Osteocyte (in vitro differentiated cells): ENCODE measurements at places on chromosomes 4 and X. TPM values are rescaled to one million over a fixed set of nuclear protein-coding genes. Genes with fewer than 3 reads are reported as not detected.

CCDC158 gene
- total RNA-seq = not detected in 2 replicates

DNA sequence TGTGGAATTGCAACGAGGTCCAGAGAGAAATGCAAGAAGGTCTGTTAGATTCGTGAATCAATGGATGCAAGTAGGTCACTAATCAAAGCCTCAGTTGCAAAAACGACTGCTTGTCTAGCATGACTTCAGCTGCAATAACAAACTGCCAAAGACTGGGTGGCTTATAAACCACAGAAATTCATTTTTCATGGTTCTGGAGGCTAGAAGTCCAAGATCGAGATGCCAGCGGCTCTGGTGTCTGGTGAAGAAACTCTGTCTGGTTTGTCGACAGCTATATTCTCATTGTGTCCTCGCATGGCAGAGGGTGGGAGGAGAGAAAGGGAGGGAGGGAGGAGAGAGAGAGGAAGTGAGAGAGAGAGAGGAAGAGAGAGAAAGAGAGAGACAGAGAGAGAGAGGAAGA is 114.7 kb downstream of the MXRA5 start:
- peak overlapping the region; percentile 26 for H3K4me3 ChIP-seq
- peaks cover 48% of the 10 kb centered on the region for H3K4me1 ChIP-seq
- H3K36me3 ChIP-seq = no peaks in the 10 kb centered on the region
- no peaks in the 10 kb centered on the region for H3K27me3 ChIP-seq

ATOH1 gene
- total RNA-seq = not detected in 2 replicates

DNA sequence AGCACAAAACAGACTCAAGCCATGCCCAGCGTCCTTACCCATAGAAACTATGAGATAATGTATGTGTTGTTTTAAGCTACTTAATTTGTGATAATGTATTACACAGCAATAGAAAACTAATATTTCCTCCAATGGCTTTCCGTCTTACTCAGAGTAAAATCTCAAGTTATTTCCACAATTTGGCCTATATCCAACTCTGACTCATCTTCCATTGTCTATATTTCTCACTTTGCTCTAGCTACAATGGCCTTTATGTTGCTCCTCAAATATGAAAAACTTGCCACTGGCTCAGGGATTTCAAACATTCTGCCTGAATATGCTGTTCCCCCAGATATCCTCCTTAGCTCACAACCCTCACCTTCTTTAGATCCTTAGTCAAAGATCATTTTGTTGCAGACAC is 31.6 kb downstream of the IQCM start:
- H3K4me1 ChIP-seq = peaks cover 10% of the 10 kb centered on the region
- H3K4me3 ChIP-seq = no peak overlapping the region
- H3K27me3 ChIP-seq = peaks cover 10% of the 10 kb centered on the region

CLIC2 gene
- total RNA-seq = 0.44 and 0.99 TPM in 2 replicates
